ENCODE measurements at places on chromosomes 16 and 17.

DNA sequence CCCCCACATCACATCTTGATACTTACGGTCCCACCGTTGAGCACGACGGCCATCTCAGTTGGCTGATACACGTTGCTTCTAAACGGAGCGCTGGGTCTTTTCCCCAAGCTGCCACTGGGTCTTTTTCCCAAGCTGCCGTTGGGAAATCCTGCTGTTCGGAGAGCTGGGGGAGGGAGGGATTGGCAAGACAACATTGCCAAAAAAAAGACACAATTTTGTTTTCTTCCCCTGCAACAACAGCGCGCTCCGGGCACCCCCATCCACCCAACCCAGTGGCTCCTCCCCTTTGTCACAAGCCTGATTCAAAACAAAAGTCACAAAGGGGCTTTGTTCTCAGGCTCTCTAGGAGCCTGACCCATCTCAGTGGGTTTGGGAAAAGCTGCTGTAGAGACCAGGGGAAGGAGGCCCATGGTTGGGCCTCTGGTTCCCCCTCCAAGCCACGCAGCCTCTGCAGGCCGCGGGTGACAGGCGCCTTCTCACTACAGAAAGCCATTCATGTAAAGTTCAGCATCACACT lies 22.8 kb downstream of the GPRC5B start:
- DNase-seq = no peak

DNA sequence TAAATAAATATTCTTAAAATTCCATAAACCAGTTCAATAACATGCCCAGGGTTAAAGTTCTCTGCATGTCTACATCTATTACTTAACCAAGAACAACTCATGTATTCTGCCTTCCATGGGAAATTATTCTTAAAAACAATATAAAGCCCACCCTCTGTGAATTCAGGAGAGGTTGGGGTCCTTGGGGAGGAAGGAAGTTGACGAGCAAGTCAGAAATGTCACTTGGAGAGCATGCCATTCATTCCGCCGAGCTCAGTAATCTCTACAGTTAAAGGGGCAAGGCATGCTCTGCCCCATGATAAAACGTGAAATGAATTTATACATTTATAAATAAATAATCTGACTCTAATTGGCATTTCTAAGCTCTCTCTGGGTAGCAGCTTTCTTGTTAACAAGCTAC lies 405.1 kb downstream of the TOX3 start:
- DNase-seq = no peak

DNA sequence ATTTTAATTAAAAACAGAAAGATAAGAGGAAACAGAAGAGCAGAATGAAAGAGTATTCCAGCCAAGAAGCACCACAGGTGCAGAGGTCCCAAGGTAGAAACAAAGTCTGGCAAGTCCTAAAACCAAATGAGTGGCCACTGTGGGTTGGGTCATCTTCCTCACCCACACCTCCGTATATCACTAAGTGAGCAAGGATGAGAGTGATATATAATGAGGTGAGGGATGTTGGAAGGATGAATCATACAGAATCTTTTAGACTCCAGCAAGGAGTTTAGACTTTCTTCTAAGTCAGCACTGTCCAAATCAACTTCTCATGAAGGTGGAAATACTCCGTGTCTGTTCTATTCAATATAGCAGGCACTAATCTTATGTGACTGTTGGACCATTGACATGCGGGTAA lies 70.8 kb downstream of the SHISA9 start:
- no peak for DNase-seq

- DNase-seq = no peak
Measured at GRCh38 chr17:9241371-9241712, 220.0 kb downstream of the NTN1 start.

DNA sequence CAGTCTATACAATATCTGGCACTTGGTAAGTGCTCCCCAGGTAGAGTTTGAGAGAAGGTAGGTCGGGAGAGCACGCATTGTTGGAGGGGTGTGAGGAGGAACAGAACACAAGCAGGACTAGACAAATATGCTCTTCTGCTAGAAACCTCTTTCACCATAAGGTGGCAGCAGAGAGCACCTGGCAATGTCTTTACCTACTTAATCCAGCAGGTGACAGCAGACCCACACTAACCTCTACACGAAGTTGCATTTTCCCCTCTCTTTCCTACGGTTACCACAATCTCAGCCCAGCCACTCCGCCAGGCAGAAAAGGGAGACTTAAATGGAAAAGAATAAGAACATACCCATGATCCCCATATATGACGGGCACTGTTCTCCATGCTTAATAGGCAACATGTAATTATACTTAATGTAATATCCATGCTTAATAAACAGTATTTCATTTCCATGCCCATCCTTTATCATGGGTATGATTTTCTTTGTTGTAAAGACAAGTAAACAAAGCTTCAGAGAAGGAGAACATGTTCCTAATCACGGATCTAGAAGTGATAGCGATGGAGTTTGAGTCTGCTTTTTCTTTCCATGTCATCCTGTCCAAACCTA lies 55.1 kb upstream of the CCL2 start:
- DNase-seq = peak; percentile 59

- no peak for DNase-seq
Measured at GRCh38 chr17:29255926-29256522, 9.4 kb downstream of the CRYBA1 start.

DNA sequence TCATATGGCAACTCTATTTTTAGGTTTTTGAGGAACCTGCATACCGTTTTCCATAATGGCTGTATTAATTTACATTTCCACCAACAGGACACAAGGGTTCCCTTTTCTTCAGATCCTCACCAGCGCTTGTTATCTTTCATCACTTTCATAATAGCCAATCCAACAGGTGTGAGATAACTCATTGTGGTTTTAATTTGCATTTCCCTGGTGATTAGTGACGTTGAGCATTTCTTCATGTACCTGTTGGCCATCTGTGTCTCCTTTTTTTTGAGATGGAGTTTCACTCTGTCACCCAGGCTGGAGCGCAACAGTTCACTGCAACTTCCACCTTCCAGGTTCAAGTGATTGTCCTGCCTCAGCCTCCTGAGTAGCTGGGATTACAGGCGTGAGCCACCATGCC lies 36.2 kb upstream of the ABCC3 start:
- DNase-seq = no peak

DNA sequence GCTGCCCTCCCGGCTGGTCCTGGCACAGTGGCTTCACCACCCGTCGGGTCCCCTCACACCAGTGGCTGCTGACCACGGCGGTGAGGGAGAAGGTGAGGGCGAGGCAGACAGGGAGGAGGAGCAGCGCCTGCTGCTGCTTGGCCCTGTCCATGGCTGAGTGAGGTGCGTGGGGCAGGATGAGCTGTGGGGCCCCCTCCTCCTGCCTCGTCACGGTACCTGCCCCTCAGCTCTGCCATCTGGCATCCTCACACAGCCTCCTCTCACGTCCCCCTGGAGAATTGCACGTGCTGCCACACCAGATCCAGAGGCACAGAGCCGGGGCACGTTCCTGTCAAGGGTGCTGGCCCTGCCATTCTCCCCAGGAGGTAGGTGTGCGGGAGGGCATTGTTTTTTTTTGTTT lies at the start of gene GSG1L2:
Gene GSG1L2, minus strand, starts transcription at position 159 of the 400 bp plus-strand sequence. Its CDS starts 8 bp downstream, at position 151.
- no peak for DNase-seq

DNA sequence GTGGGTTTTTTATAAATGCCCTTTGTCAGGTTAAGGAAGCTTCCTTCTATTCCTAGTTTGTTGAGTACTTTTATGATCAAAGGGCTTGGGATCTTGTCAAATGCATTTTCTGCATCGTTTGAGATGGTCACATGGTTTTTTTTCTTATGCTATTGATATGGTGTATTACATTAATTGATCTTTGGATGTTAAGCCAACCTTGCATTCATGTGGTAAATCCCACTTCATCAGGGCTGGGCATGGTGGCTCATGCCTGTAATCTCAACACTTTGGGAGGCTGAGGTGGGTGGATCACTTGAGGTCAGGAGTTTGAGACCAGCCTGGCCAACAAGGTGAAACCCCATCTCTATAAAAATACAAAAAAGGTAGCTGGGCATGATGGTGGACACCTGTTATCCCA lies 30.8 kb upstream of the ATP2A3 start:
- no peak for DNase-seq

DNA sequence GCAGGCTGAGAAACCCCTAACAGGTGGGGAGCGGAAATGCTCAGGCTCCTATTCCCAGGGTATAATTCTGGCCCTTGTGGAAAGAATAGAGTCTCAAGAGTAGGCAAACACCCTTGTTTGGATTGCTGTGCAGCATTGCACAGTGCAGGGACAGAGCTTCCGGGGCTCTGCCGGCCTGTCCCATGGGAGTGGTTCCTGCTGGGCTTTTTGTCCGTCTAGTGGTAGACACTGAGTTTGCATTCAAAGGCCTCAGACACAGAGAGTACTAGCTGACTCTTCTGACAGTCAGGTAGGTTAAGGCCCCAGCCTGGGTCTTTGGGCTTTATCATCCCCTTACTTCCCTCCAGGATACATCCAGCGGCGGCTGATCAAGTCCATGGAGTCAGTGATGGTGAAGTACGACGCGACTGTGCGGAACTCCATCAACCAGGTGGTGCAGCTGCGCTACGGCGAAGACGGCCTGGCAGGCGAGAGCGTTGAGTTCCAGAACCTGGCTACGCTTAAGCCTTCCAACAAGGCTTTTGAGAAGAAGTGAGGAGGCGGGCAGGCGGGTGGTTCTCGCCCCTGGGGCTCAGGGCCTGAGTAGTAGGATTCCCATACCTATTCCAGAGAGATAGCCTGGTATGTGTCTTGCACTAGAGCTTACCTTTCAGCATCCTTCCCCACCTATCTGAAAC lies 18.1 kb downstream of the POLR2A start:
- no peak for DNase-seq

GRCh38 chr17:63250830-63251229 lies 195.3 kb downstream of the CYB561 start:
- peak; percentile 50 for DNase-seq

GRCh38 chr17:44132275-44132821 lies 8.9 kb upstream of the HDAC5 start:
- peak; percentile 19 for DNase-seq

- DNase-seq = no peak
Measured at GRCh38 chr17:73022694-73023093, 69.8 kb downstream of the SLC39A11 start.

DNA sequence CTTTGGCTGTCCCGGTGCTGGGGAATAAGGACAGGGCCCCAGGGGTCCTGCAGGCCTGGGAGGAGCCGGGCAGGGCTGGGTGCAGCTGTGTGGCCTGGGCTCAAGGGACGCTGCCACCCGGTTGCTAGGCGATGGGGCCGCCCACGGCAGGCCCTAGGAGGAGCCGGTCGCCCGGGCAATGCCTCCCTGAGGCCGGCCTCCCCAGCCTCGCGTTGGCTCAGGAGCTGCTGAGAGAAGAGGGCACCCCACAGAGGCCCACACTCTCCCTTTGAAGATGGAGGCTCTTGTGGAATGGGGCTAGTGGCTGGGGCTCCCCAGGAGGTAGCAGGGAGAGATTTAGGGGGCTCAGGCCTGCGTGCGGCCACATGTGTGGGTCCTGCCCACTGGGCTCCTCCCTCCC lies at the start of gene CIBAR2:
Gene CIBAR2, minus strand, starts transcription at position 109 of the 400 bp plus-strand sequence. CDS start 120 bp downstream, outside the sequence.
- no peak for DNase-seq

DNA sequence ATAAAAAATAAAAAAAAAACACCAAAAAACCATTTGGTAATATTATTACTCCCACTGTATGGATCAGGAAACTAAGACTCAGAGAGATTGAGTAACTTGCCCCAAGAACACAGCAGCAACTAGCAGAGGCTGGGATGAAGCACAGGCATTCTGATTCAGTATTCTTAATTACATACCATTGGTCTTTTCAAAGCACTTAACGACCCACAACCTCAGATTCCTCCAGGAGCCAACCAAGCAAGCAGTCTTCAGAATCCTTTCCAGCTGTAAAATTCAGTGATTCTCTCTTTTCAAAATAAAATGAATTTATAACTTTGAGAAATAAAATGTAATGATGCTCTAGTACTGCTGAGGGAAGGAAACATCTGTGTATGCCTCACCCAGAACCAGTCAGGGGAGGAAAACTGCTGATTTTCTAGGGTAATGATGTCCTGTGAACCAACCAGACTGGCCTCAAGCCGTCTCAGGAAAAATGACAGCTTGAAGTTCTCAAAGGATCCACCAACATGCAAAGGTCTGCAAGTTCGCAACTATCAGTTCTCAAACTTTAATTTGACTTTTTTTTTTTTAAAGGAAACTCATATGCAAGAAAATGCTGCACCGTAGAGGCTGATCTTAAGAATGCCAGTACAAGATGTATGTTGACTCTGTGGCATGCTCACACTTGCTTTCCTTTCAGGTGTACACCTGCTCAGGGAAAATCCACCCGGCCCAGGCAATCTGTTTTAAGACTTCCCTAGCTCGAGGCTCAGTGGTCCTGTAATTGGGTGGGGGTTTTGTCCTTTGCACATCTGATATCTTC lies 9.0 kb downstream of the CUEDC1 start:
- DNase-seq = peak; percentile 36

GRCh38 chr17:1829216-1829591 lies 498 bp downstream of the SMYD4 start:
- DNase-seq = peak; percentile 18

DNA sequence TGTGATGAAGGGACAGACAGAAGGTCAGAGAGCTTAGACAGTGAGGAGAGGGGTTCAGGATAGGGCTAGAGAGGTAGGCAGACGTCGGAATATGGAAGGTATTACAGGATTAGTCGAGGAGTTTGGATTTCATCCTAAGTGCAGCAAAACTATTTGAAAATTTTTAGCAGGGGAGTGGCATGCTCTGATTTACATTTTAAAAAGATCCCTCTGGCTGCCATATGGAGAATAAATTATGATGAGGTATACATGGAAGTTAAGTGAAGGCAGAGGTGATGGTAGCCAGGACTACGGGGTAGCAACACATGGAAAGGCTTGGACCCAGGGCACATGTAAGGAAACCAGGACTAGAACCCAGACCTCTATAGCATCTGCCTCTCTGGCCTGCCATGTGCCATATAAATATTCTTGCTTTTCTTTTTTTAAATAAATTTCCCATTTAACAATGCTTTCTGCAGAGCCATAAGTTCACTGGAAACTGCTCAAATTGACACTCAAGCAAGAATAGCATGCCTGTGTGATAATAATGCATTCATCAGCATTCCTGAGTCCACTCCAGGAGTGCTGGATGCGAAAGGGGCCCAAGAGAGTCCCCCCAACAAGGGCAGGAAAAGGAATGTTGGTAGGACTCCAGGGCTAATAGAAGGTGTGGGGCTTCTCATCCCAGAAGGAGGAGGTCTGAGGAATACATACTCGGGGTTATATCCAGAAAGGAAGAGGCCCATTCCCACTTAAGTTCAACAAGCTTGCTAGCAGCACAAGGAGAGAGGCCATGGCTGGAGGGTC lies 78.2 kb downstream of the HLF start:
- no peak for DNase-seq
